ENCODE measurements at places on chromosomes 7 and 10. TPM values are rescaled to one million over a fixed set of nuclear protein-coding genes. Genes with fewer than 3 reads are reported as not detected.

The ZNF117 gene
- total RNA-seq, result 24.7 TPM

The TWIST1 gene
- not detected for total RNA-seq

The SFRP4 gene
- total RNA-seq, result not detected

The CCDC172 gene
- total RNA-seq, result not detected

The LRRN3 gene
- not detected for total RNA-seq

The GJD4 gene
- not detected for total RNA-seq

The TUBB8 gene
- not detected for total RNA-seq

The C10orf95 gene
- total RNA-seq, result not detected

The CDH23 gene
- total RNA-seq, result not detected

The MBL2 gene
- not detected for total RNA-seq

The SPDYE5 gene
- 0.16 TPM for total RNA-seq

The SPDYE8 gene
- total RNA-seq, result not detected

The NODAL gene
- total RNA-seq, result not detected

The NUTM2E gene
- total RNA-seq, result not detected

The PTPRN2 gene
- 0.51 TPM for total RNA-seq

The FANK1 gene
- total RNA-seq, result 1.4 TPM

The CABCOCO1 gene
- 0.51 TPM for total RNA-seq

The RPEL1 gene
- not detected for total RNA-seq

The PTPN20 gene
- total RNA-seq, result 0.27 TPM

The PRR15 gene
- 4.1 TPM for total RNA-seq

The PTPRE gene
- total RNA-seq, result 116 TPM

The VWDE gene
- total RNA-seq, result 0.11 TPM

The PLEKHA1 gene
- 58.8 TPM for total RNA-seq

The EPHB6 gene
- total RNA-seq, result 2.9 TPM

The C10orf143 gene
- 0.44 TPM for total RNA-seq

The PDAP1 gene
- total RNA-seq, result 150 TPM

The GIMAP7 gene
- total RNA-seq, result 42.4 TPM

The IRF5 gene
- total RNA-seq, result 1.5 TPM

Measured in endothelial cell of umbilical vein (primary cell).